ENCODE measurements at places on chromosomes 4 and X.

DNA sequence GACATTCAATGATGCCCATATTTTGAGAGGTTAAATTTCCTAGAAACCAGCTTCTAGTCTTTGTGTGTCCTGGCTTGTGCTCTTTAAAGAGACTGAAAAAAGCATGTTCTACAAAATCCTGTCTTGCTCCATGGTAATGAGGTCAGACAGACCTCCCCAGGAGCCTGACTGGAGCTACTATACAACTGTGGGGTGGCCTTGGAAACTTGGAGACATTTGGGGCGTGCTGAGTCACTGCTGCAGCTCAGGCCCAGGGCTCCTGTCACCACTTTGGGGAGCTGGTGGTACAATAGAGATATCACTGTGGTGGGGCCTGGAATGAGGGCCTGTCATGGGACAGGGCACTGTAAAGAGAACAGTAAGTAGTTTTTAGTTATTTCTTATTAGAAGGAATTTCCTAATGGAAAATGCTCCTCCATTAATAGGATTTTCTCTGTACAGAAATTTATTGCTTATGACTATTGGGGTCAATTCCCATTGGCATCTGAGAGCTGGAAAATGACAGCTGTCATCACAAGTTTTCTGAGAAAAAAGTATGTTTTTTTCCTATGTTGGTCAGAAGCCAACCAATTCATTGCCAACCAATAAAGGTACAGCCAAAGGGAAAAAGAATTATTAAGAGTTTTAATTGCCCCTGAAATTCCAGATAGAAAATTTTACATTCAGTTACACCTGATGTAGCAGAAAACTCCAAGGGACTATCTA is 207.4 kb upstream of the JADE1 start:
- H3K36me3 ChIP-seq: no peaks in the 10 kb centered on the region
- peak; percentile 20 for DNase-seq
- H3K4me1 ChIP-seq: peaks cover 31% of the 10 kb centered on the region
- no peak overlapping the region for H3K4me3 ChIP-seq
- H3K27me3 ChIP-seq: no peaks in the 10 kb centered on the region
- peak overlapping the region; percentile 80 for H3K27ac ChIP-seq

GRCh38 chr4:109046471-109047201 is 255.8 kb downstream of the COL25A1 start:
- no peaks in the 10 kb centered on the region for H3K36me3 ChIP-seq
- no peaks in the 10 kb centered on the region for H3K27me3 ChIP-seq
- DNase-seq: peak; percentile 52
- H3K27ac ChIP-seq: no peak overlapping the region
- H3K4me3 ChIP-seq: peak overlapping the region; percentile 17
- H3K4me1 ChIP-seq: no peaks in the 10 kb centered on the region

DNA sequence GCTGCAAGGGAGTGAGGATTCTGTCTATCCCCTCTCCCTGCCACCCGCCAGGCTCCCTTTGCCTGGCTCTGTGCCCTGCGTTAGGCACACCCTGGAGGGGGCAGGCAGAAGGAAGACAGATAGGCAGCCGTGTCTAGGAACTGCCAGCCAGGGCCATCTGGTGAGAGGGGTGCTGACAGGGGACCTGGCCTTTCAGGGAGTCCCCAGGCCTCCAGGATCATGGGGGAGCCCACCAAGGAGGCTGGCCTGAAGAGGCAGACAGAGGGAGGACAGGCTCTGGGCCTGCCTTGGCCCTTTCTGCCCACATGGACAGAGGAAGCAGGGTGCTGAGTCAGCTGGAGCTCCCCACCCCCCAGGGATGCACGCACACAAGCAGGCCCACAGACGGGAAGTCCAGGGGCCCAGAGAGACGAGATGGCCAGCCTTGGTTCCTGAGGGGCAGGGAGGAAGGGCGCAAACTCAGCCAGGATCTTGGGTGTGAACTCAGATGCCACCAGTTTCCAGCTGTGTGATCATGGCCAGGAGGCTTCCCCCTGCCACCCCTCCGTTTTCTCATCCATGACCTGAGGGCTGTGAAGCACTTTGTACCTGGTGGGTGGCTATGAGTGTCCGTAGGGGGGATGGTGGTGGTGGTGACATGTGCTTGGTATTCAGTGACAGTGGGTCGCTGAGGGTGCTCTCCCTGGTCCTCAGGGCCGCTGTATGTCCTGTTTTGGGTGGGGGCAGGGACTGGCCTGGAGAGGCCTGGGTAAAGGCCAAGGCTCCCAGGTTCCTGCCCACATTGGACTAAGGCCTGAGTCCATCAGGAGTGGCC is 1.8 kb downstream of the SH3BP2 start:
- H3K4me1 ChIP-seq: peaks cover 81% of the 10 kb centered on the region
- H3K27me3 ChIP-seq: no peaks in the 10 kb centered on the region

GRCh38 chr4:65023883-65024670 is 614.8 kb upstream of the TECRL start:
- H3K4me3 ChIP-seq: no peak overlapping the region
- no peaks in the 10 kb centered on the region for H3K27me3 ChIP-seq
- no peaks in the 10 kb centered on the region for H3K4me1 ChIP-seq
- no peaks in the 10 kb centered on the region for H3K36me3 ChIP-seq
- no peak overlapping the region for H3K27ac ChIP-seq

GRCh38 chr4:99090481-99091215 is 2.1 kb upstream of the ADH5 start:
- peaks cover 1% of the 10 kb centered on the region for H3K36me3 ChIP-seq
- H3K27ac ChIP-seq: peak overlapping the region; percentile 16
- H3K27me3 ChIP-seq: no peaks in the 10 kb centered on the region
- no peak for DNase-seq

DNA sequence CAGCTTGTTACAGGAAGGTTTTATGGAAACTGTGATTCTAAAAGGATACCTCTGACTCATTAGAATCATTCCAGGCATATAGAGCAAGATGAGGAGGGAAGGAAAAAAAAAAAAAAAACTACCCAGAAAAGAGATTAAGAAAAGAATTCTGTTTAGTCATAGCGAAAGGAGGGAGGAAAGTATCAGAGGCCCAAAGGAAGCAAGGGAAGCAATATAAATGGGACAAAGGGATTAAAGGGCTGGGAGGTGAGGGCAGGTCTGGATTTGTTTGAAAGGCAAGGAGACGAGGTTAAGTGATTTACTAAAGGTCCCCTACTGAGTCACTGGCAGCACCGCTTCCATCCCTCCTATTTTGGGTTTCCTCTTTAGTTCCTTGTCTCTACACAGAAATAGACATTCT is 88.6 kb upstream of the IL1RAPL1 start:
- H3K4me1 ChIP-seq: no peaks in the 10 kb centered on the region
- DNase-seq: no peak
- H3K36me3 ChIP-seq: no peaks in the 10 kb centered on the region
- no peak overlapping the region for H3K4me3 ChIP-seq
- no peak overlapping the region for H3K27ac ChIP-seq

GRCh38 chrX:122270809-122271494 is 913.1 kb upstream of the GRIA3 start:
- H3K4me3 ChIP-seq: no peak overlapping the region
- no peaks in the 10 kb centered on the region for H3K27me3 ChIP-seq
- no peaks in the 10 kb centered on the region for H3K36me3 ChIP-seq

DNA sequence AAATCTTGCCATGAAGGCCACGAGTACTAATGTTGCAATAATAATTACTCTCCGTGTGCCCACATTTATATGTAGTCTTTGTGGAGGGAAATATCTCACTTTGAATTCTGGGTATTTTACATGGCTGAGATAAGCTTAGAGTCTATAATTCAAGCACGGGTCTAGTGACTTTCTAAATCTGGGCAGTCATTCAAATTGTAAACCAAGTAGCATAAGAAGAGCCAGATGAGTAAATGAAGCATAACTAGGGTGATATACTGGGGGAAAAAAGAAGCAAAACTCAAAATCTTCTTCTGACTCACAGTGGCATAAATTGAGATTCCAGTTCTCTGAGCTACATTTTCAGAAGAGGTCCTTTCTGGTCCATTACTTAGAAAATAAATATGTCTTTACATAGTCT is 53.0 kb downstream of the MAPK10 start:
- H3K36me3 ChIP-seq: no peaks in the 10 kb centered on the region
- H3K27me3 ChIP-seq: no peaks in the 10 kb centered on the region
- peaks cover 11% of the 10 kb centered on the region for H3K4me1 ChIP-seq
- DNase-seq: peak; percentile 20
- H3K4me3 ChIP-seq: no peak overlapping the region

GRCh38 chr4:169383724-169384123 is 113.0 kb upstream of the SH3RF1 start:
- DNase-seq: no peak
- H3K36me3 ChIP-seq: no peaks in the 10 kb centered on the region
- no peak overlapping the region for H3K4me3 ChIP-seq
- no peak overlapping the region for H3K27ac ChIP-seq
- H3K27me3 ChIP-seq: no peaks in the 10 kb centered on the region
- H3K4me1 ChIP-seq: no peaks in the 10 kb centered on the region

- H3K27ac ChIP-seq: no peak overlapping the region
- H3K27me3 ChIP-seq: no peaks in the 10 kb centered on the region
- H3K4me3 ChIP-seq: no peak overlapping the region
- no peaks in the 10 kb centered on the region for H3K36me3 ChIP-seq
- DNase-seq: no peak
- no peaks in the 10 kb centered on the region for H3K4me1 ChIP-seq
Measured at GRCh38 chr4:159577241-159577640, 474.4 kb downstream of the RAPGEF2 start.

GRCh38 chr4:176767183-176767582 is 25.5 kb downstream of the VEGFC start:
- DNase-seq: no peak
- H3K36me3 ChIP-seq: no peaks in the 10 kb centered on the region
- H3K4me3 ChIP-seq: no peak overlapping the region
- no peaks in the 10 kb centered on the region for H3K4me1 ChIP-seq

- peak overlapping the region; percentile 10 for H3K27ac ChIP-seq
- no peaks in the 10 kb centered on the region for H3K27me3 ChIP-seq
- no peak overlapping the region for H3K4me3 ChIP-seq
- H3K36me3 ChIP-seq: no peaks in the 10 kb centered on the region
- DNase-seq: no peak
Measured at GRCh38 chr4:90317785-90318184, 190.6 kb downstream of the CCSER1 start.

DNA sequence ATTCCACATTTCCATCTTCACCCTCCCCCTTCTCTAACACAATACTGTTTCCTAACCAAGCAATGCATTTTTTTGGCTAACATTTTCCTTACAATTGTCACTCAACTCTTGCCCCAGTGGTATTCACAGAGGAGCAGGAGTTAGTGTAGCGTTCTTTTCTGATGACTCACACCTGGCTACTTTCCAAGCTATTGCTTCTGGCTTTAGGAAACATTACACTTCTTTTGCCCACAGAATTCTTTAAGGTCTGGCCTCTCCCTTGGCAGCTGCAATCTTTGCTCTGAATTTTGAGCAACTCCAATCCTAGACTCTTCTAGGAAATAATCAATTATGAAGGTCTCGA is 27.5 kb upstream of the PDGFC start:
- no peaks in the 10 kb centered on the region for H3K27me3 ChIP-seq
- peak; percentile 43 for DNase-seq
- no peaks in the 10 kb centered on the region for H3K4me1 ChIP-seq
- no peak overlapping the region for H3K4me3 ChIP-seq
- no peaks in the 10 kb centered on the region for H3K36me3 ChIP-seq

DNA sequence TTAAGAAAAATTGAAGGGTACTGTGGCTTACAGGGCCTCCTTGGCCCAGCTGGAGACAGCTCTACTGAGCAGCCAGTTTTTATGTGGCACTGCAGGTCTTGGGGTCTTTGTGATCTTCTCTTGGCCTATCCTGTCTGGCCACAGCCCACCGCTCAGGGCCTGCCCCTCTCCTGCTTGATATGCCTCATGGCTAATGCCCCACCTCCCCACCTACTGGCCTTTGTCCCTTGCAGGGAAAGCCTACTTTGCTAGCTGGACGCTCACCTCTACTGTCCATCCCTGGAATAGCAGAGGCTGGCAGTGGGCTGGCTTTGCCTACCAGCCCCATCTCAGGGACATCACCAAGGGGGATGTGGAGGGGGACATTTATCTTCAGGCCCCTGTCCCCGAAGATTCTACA is 134.1 kb downstream of the PJA1 start:
- no peaks in the 10 kb centered on the region for H3K36me3 ChIP-seq
- H3K4me3 ChIP-seq: no peak overlapping the region
- H3K27ac ChIP-seq: no peak overlapping the region
- DNase-seq: no peak
- peaks cover 18% of the 10 kb centered on the region for H3K4me1 ChIP-seq

- no peak overlapping the region for H3K4me3 ChIP-seq
- no peak for DNase-seq
- no peaks in the 10 kb centered on the region for H3K36me3 ChIP-seq
- H3K27me3 ChIP-seq: no peaks in the 10 kb centered on the region
- H3K27ac ChIP-seq: no peak overlapping the region
Measured at GRCh38 chrX:136051611-136052010, 66.4 kb downstream of the SLC9A6 start.

GRCh38 chr4:163485589-163485988 is 8.9 kb upstream of the TMA16 start:
- H3K27ac ChIP-seq: no peak overlapping the region
- H3K4me3 ChIP-seq: no peak overlapping the region
- no peaks in the 10 kb centered on the region for H3K36me3 ChIP-seq
- no peak for DNase-seq
- H3K4me1 ChIP-seq: no peaks in the 10 kb centered on the region
- H3K27me3 ChIP-seq: no peaks in the 10 kb centered on the region

DNA sequence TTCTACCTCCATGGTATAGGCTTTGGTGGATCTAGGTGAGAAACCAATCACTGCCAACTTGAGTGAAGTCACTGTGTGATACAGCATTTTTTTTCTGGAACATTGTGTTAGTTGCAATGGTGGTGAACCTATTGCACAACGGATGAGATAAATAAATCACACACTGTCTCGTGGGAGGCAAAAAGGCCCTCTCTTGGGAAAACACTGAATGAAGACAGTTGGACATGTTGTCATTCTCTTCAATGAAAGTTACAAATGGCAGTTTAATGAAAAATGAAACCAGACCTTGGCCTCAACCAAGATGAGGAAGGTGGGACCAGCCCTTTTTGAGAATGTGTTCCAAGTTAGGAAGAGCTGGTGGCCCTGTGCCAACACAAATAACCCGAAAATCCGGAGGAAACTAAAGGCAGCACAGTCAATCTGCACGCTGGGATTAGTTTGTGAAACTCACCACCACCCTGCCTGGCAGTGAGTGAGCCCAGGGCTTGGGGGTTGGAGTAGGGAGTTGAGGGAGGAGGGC is 5.4 kb upstream of the ADGRG2 start:
- H3K27ac ChIP-seq: no peak overlapping the region
- H3K4me3 ChIP-seq: no peak overlapping the region
- H3K36me3 ChIP-seq: no peaks in the 10 kb centered on the region
- no peaks in the 10 kb centered on the region for H3K4me1 ChIP-seq
- H3K27me3 ChIP-seq: peaks cover 6% of the 10 kb centered on the region
- DNase-seq: no peak

DNA sequence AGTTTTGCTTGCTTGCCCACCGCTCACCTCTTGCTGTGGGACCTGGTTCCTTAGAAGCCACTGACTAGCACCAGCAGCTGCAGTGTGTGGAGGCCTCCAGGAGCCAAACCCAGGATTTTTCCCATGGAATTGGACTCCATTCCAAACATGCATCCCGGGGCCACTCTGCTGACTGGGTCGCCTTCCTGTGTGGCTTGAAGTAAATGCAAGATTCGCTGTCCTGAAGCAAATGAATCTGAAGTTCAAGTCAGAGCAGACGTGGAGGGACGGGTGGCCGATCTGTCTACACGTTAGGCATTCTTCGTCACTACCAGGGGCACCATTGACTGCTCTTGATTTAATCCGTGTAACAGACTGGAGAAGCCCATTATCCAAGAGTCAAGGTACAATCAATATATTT is 109.0 kb downstream of the SHOX start:
- no peaks in the 10 kb centered on the region for H3K36me3 ChIP-seq
- no peaks in the 10 kb centered on the region for H3K4me1 ChIP-seq
- H3K4me3 ChIP-seq: no peak overlapping the region
- no peaks in the 10 kb centered on the region for H3K27me3 ChIP-seq
- no peak for DNase-seq
- no peak overlapping the region for H3K27ac ChIP-seq

Measured in stomach (tissue), 19 donors.